ENCODE measurements at places on chromosomes 1 and 21.

- no peak overlapping the region for H3K27ac ChIP-seq
- H3K36me3 ChIP-seq = no peaks in the 10 kb centered on the region
- H3K4me1 ChIP-seq = no peaks in the 10 kb centered on the region
- DNase-seq = no peak
- no peak overlapping the region for H3K4me3 ChIP-seq
Measured at GRCh38 chr1:62396871-62397270, 40.0 kb upstream of the USP1 start.

DNA sequence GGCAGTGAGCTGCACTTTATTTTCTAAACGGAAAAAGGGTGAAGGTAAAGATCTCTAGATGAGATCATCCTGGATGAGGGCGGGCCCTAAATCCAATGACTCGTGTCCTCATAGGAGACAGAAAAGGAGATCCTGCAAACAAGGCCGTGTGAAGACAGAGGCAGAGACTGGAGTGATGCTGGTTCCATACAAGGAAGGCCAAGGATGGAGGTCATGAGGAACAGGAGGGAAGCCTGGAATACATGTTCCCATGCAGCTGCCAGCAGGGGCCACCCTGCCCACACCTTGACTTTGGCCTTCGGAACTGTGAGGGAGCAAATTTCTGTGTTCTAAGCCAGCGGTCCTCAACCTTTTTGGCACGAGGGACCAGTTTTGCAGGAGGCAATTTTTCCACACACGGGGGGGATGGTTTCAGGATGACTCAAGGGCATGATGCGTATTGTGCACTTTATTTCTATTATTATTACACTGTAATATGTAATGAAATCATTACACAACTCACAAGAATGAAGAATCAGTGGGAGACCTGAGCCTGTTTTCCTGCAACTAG, 94.3 kb downstream of the PSMG1 start:
- peaks cover 4% of the 10 kb centered on the region for H3K4me1 ChIP-seq
- no peak overlapping the region for H3K4me3 ChIP-seq
- H3K27me3 ChIP-seq = peaks cover 9% of the 10 kb centered on the region
- H3K36me3 ChIP-seq = no peaks in the 10 kb centered on the region

DNA sequence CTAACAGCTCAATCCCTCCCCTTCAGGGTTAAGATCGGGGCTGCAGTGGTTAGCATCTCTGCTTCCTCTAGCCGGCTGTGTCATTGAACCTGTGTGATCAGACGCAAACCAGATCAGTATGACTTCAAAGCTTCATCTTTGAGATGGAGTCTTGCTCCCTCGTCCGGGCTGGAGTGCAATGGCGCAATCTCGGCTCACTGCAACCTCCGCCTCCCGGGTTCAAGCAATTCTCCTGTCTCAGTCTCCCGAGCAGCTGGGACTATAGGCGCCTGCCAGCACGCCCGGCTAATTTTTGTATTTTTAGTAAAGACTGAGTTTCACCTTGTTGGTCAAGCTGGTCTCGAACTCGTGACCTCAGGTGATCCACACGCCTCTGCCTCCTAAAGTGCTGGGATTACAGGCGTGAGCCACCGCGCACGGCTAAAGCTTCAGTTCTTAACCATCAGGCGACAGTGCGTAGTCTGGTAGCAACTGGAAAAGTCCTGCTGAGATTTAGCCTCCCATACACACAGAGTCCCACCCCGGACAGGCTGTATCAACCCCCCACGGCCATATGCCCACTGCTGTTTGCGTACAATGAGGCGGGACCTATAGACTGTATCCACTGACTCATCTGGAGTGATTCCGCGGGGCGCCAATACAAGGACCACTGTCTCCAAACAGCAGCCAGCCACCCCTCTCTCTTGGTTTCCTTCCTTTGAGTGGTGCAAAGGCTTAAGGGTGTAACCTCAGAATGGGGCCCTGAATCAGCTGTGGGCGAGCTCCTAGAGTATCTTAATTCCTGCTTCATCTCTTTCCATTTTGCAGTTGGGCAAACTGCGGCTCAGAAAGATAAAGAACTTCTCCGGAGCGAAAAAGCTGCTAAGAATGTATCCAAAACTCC, 23.3 kb downstream of the CELA3A start:
- peak overlapping the region; percentile 95 for H3K27ac ChIP-seq
- peaks cover 14% of the 10 kb centered on the region for H3K4me1 ChIP-seq
- H3K4me3 ChIP-seq = peak overlapping the region; percentile 46
- DNase-seq = peak; percentile 95

DNA sequence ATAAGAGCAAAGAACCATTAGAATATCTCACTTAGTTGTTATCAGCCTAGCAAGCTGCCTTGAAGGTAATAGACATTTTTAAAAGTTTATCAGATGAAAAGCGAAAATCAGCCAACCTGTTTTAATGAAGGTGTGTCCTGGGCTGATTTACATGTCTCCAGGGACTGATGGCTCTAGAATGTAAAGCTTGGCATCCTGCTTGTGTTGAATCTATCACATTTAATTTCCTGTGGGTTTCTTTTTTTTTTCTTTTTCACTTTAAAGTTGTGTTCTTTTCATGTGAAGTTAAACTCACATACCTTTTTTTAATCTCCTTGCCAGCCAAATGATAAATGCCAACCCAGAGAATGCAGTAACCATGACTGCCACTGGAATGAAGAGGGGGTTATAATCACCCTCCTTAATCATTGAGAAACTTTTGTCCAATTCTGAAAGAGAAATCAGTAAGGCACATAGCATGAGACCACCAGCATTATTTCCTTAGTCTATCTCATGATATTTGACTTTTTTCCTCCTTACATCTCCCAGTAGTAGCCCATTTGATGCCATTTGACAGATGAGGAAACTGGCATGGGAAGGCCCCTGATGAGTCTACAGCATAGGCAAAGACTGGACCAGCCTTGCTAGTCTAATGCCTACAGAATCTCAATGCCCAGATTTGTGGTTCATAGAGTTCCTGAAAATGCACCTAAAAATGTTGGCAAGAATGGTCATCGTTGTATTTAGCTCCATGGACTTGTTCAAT, 10.0 kb downstream of the SELL start:
- no peaks in the 10 kb centered on the region for H3K4me1 ChIP-seq
- H3K27ac ChIP-seq = no peak overlapping the region
- DNase-seq = no peak
- H3K4me3 ChIP-seq = no peak overlapping the region
- H3K27me3 ChIP-seq = peaks cover 4% of the 10 kb centered on the region
- no peaks in the 10 kb centered on the region for H3K36me3 ChIP-seq

- no peak overlapping the region for H3K4me3 ChIP-seq
- no peak for DNase-seq
- H3K36me3 ChIP-seq = peaks cover 8% of the 10 kb centered on the region
Measured at GRCh38 chr21:41370840-41371684, 9.2 kb downstream of the MX2 start.

DNA sequence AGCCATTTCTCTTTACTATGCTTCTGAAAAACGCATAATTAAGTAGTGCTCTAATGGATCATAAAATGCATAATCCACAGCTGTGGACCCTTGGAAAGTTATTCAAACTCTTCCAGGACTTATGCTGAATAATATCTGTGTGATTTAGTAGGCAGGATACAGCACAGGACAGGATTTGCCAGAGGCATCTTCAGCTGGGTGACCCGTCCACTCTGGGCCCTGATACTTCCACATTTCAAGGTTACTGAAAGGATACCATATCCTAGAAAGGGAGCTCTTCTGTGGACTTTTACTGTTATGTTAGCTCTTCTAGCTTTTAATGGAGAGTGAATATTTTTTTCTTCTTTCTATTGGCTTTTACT, 49.6 kb downstream of the MAP10 start:
- DNase-seq = no peak
- H3K4me3 ChIP-seq = no peak overlapping the region
- peak overlapping the region; percentile 94 for H3K27ac ChIP-seq
- H3K27me3 ChIP-seq = no peaks in the 10 kb centered on the region

DNA sequence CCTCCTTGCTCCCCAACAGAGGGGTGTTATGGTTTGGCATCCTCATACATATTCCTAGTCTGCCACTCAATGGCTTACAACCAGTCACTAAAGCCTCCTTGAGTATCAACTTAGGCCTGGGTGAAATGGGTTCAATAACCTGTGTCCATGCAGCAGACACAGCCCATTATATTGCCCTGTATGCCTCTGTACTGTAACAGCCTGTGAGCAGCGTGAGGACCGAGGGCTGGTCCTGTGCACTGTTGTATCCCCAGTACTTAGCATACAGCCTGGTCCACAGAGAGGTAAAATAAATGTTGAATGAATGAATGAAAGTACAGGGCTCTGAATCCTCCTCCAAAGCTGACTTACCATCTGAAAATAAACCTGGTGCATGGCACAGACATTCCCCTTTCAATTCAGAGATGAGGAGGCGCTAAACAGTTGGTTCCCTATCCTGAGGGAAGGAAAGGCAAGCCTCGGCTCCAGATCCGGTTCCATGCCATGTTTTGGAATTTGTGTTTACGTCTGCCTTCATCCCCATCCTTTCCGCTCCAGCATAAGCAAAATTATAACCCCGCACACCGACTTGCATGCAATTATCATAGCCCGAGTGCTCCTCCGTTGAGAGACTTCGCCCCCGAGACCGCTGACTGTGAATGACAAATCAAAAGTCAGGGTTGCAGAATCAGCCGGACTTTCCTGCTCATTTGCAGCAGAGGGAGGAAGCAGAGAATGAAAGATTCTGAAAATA, 45.0 kb upstream of the DNAJC6 start:
- no peaks in the 10 kb centered on the region for H3K36me3 ChIP-seq
- H3K4me3 ChIP-seq = peak overlapping the region; percentile 47
- no peak overlapping the region for H3K27ac ChIP-seq
- no peaks in the 10 kb centered on the region for H3K27me3 ChIP-seq
- peak; percentile 84 for DNase-seq

GRCh38 chr1:208851366-208851765, 607.2 kb upstream of the PLXNA2 start:
- no peak for DNase-seq
- H3K36me3 ChIP-seq = no peaks in the 10 kb centered on the region
- H3K4me1 ChIP-seq = no peaks in the 10 kb centered on the region
- H3K27me3 ChIP-seq = no peaks in the 10 kb centered on the region
- no peak overlapping the region for H3K27ac ChIP-seq

DNA sequence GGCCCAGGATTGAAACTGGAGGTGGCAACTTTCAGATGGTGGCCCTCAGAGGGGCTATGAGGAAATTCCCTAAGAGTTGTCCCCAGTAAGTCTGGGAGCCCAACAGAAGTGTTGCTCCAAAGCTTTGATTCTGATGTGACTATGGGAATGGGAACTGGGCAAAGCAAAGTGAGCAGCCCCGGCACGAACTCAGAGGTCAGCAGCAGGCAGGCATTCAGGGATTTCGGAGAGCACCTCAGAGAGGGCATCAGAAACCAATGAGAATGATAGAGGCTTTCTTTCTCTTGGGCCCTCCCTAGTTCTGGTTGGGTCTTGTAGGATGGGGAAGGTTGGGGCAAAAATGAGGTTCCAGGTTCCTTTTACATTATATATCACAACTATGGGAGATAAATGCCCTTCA, 121.2 kb upstream of the HMGB4 start:
- no peak for DNase-seq
- no peak overlapping the region for H3K27ac ChIP-seq
- no peaks in the 10 kb centered on the region for H3K4me1 ChIP-seq
- H3K36me3 ChIP-seq = no peaks in the 10 kb centered on the region

GRCh38 chr1:62691062-62691844, 3.1 kb upstream of the DOCK7 start:
- no peaks in the 10 kb centered on the region for H3K27me3 ChIP-seq
- DNase-seq = no peak
- H3K27ac ChIP-seq = no peak overlapping the region
- H3K36me3 ChIP-seq = no peaks in the 10 kb centered on the region
- H3K4me3 ChIP-seq = peak overlapping the region; percentile 66

DNA sequence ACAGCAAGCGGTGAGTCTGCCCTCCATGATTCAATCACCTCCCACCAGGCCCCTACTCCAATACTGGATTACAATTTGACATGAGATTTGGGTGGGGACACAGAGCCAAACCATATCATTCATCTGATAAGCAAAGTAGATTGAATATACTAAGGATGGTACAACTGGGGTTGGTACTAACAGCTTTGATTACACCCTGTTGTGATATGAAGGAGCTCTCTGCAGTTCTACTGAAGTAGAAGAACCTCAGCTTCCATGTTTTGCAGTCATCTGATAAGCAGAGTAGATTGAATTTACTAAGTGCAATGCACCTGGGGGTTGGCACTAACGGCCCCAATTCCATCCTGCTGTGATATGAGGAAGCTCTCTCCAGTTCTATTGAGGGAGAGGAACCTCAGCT, 31.1 kb downstream of the RWDD3 start:
- no peak overlapping the region for H3K4me3 ChIP-seq
- H3K36me3 ChIP-seq = no peaks in the 10 kb centered on the region
- H3K27ac ChIP-seq = no peak overlapping the region
- H3K27me3 ChIP-seq = no peaks in the 10 kb centered on the region

DNA sequence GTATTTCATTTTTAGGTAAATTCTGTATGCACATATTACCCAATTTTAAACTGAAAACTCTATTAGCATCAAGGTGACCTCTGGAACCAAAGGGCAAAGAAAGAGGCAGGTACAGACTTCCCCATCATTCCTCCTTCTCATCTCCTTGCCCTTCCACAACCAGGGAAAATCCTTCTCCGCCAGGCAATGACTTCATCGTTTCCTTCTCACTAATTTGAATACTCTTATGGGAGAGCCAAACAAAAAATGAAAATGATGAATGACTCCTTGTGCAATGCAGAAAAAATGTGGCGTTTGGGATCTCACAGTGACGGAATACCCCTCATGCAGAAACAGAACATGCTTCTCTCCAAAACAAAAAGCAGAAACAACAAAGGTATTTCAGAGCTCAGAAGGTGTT, 83.7 kb downstream of the HLCS start:
- no peak for DNase-seq
- no peaks in the 10 kb centered on the region for H3K36me3 ChIP-seq
- no peaks in the 10 kb centered on the region for H3K27me3 ChIP-seq
- peaks cover 3% of the 10 kb centered on the region for H3K4me1 ChIP-seq

DNA sequence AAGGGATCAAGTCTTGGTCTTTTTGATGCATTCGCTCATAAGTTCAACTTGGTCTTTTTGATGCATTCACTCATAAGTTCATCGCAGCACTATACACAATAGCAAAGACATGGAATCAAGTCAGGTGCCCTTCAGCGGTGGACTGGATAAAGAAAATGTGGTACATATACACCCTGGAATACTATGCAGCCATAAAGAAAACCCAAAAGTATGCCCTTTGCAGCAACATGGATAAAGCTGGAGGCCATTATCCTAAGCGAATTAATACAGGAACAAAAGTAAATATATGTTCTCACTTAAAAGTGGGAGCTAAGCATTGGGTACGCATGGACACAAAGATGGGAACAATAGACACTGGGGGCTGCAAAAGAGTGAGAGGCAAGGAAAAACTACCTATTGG, 29.8 kb upstream of the FOXE3 start:
- H3K36me3 ChIP-seq = peaks cover 19% of the 10 kb centered on the region
- H3K27me3 ChIP-seq = peaks cover 3% of the 10 kb centered on the region
- H3K4me3 ChIP-seq = no peak overlapping the region
- H3K4me1 ChIP-seq = no peaks in the 10 kb centered on the region

All from mesenchymal stem cell (in vitro differentiated cells and primary cell).